ENCODE measurements at places on chromosomes 7 and 10.

- peak; percentile 37 for DNase-seq
These were observed 20.3 kb upstream of the HECTD2 start for GRCh38 chr10:91389636-91390512.

DNA sequence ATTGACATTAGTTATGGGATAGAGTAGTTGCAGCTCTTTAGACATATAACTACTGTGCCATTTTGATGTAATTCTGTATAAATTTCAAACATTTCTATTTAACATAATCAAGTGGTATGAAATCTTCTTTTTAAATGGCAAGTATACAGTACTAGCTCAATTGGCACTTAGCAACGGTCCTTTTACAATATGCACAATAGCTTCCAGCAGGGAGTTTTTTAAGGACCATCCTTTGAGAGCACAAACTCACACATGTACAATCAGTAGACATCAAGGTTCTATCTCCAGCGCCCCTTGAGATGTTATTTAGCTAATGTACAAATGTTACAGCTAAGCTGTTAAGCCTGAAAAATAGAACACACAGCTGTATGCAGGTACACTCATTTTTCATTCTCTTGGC, 480.7 kb downstream of the TFEC start:
- no peak for DNase-seq

DNA sequence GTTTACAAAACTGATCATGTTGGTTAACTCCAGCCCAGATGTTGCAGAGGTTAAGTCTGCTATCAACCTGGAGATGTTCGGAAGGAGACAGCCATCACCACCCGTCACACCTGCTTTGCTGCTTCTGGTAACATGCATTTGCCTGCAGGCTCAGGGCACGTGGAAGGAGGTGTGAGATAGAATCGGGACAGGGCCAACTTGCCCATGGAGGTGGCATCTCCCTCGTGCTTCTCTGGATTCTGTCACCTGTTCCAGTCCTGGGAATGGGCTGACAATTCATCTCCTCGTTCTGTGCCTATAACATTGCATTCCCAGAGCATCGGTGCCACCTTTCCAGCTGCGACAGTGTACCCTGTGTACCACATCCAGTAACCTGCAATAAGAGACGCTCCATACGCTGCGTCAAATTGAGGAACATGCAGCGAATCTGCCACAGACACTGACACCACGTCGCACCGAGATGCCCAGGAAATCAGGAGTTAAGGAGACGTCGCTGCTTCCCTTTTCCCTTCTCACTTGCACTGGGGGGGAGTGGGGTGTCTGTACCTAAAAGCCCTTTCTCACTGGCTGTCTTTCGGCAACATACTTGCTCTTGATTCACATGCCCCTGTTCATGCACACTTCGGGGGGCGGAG, 65.8 kb downstream of the ADARB2 start:
- DNase-seq, result no peak

DNA sequence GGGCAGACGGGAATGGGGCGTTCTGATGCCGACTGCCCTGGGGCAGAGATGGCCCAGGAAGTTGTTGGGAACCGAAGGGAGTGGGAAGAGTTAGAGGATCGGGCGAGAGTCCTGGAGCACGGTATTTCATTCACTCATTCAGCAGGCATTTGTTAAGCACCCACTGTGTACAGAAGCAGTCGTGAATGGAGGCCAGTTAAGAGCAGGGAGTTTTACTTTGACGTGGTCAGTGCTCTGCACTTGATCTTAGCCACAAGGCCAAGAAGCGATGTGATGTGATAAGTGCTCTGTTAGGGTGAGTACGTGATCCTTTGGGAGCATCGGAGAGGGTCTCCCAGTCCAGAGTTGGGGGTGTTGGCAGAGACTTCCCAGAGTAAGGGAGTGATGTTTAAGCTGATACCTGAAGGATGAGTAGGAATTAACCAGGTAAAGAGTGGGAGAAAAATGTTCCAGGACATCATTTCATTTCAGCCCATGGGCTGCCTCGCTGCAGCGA, 890 bp downstream of the ZFYVE27 start:
- DNase-seq, result no peak

GRCh38 chr10:44390585-44391072, 5.7 kb upstream of the CXCL12 start:
- peak; percentile 32 for DNase-seq

DNA sequence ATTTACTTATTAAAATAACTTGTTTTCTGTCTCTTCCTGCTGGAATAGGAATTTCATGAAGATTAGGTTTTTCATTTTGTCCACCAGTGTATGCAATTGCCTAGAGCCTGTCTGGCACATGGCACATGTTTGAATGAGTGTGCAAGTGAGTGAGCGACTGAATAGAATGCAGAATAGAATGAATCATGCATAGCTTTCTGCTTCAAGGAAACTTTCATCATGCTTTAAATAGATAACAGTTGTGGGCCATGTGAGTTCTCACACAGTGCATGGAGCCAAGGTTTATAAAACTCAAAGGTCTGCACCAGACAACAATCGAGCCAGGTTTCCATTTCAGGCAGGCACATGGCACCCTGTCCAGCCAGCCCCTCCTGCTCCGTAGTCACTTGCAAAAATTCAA, 74.2 kb upstream of the HECW1 start:
- peak; percentile 85 for DNase-seq

DNA sequence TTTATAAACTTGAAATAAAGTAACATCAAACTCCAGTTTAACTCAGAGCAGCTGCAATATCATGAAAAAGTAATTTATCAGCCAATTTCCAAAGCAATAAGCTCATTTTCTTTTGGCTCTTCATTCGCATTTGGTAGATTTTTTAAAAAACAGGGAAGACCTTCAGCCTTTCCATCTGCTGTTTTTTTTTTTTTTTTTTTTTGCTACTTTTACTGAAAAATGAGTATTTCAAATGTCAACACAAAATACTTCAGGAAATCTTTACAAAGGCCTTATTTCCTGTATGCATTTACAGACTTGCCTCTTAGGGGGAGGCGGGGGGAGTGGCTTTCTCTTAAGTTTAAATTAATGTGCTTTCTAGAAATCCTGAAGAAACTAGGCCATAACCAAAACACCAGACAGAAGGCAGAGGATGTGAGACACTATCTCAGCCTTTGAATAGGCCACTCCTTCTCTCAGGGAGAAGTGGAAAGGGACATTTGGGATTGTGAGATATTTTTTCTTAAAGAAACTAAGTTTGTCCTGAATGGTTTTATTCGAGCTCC, 91.8 kb downstream of the COL28A1 start:
- DNase-seq, result no peak

GRCh38 chr7:41837916-41838315, 135.0 kb upstream of the INHBA start:
- DNase-seq, result no peak

DNA sequence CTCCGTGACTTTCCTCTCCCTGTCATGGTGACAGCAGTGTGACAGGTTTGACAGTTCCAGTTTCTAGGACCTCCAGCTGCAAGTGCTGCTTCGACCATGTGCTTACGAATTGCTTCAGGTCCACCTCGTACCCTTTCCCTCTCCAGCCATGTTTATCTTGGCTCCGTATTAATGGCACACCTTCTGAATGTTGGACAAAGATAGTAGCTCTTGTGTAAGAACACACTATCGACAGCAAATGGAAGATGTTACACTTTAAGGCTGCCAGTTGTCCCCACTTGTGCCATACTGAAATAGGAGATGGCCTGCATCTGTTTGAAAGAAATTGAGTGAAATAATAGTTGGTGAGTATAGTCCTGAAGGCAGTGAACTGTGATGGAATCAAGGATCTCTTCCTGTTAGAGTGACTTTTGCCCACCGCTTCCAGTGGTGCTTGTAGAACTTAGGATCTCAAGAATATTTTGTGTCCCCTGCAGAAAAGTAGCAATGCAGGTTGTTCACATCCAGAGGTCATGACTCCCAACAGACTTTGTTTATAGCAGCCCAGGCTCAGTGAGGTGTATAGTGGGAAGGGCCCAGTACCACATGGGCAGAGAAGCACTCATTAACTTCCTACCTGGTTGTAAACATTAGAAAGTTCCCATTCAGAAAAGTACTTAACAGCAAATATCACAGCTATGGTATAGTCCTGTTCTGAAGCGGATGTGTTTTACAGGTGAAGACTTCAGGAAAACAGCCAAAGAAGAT, 629.7 kb upstream of the GALNT17 start:
- no peak for DNase-seq

- no peak for DNase-seq
These were observed 41.4 kb upstream of the IKZF1 start for GRCh38 chr7:50262916-50263690.

GRCh38 chr10:107614939-107615685, 450.6 kb upstream of the SORCS1 start:
- peak; percentile 6 for DNase-seq

GRCh38 chr7:31049005-31049765, 2.9 kb upstream of the ADCYAP1R1 start:
- no peak for DNase-seq

GRCh38 chr7:28647076-28647421, 234.7 kb downstream of the CREB5 start:
- no peak for DNase-seq

- no peak for DNase-seq
These were observed 173.9 kb upstream of the SLC25A13 start for GRCh38 chr7:96495751-96496216.

- DNase-seq, result no peak
These were observed 11.3 kb downstream of the PLAU start for GRCh38 chr10:73922007-73922863.

GRCh38 chr10:128850647-128851046, 616.4 kb upstream of the MGMT start:
- DNase-seq, result no peak

DNA sequence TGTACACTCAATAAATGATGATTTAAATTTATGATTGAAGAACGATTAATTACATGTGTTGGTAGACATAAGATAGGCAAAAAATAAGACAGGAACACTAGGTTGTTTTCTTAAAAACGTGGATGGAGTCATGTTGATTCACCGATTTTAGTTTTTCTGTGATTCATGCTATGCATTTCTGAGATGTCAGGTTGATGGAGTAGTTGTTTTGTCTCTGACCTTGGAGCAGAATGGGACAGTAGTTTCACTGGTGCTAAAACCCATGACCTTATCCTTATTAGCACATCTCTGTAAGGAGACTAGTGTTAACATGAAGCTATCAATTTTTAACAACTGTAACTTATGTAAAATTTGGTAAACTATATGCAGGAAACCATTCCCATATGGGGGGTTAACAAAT, 611.6 kb upstream of the FZD8 start:
- no peak for DNase-seq

DNA sequence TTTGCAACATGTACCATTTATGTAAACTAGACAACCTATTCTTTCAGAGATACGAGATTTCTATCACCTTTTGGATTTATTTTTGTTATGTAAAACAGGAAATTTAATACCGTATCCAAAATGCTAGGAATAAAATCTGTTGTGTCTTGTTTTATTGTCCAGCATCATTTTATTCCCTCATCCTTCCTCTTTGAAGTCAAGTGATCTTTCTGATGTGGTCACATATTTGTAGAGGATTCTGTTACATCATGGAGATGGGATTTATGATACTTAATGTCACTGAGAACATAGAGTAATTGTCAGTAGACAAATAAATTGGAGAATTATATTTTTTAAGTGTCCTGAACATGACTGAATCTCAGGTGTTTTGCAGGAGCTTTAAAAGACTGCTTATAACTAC, 64.7 kb downstream of the ZNF277 start:
- DNase-seq, result no peak

GRCh38 chr10:72065439-72066025, 22.8 kb downstream of the SPOCK2 start:
- DNase-seq, result no peak

DNA sequence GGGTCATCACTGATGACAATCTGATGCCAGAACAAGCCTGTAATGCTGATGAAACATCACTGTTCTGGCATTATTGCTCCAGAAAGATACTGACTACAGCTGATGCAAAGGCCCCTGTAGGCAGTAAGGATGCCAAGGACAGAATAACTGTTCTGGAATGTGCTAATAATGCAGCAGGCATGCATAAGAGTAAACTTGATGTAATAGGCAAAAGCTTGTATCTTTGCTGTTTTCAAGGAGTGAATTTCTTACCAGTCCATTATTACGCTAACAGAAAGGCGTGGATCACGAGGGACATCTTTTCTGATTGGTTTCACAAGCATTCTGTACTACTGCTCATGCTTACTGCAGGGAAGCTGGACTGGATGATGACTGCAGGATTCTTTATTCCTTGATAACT, 18.7 kb downstream of the LCOR start:
- DNase-seq, result peak; percentile 86

- DNase-seq, result no peak
These were observed 81.7 kb upstream of the EFCAB10 start for GRCh38 chr7:105662998-105663397.

DNA sequence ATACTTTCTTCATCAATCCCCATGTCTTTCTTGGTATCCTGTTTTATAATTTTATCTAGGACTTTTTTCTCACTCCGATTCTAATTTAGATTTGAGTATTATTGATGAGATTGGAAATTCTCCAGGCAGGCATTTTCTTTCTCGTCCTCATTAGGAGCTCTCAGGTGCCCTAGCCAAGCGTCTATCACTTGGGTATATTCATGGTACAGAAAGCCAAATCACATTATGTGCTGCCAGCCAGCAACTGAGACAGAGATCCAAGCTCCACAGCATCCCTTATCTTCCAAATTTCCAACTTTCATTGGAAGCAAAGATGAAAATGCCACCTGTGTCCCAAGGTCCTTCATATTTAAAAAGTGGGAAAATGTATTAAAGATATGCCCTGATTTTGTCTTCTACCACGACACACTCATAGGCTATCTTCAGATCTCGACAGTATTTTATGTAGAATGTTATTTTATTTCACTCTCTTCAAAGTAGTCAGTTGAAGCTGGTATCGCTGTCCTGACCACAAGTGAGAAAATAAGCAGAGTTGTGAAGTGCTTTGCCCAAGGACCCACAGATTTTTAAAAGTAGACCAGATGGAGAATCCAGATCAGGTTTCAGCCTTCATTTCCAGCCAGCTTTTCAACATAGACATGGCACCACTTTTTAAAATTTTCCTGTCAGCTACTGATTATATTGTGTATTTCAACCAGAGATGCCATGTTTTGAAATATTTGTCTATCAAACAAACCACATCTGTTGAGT, 773.4 kb downstream of the CNTNAP2 start:
- no peak for DNase-seq

- DNase-seq, result no peak
These were observed 151.2 kb upstream of the MINDY3 start for GRCh38 chr10:16011548-16011947.
